ENCODE measurements at places on chromosomes 1 and 21. TPM values are rescaled to one million over a fixed set of nuclear protein-coding genes. Genes with fewer than 3 reads are reported as not detected.

CD48 gene
- 1.4 TPM for total RNA-seq

LCK gene
- total RNA-seq, result 16.1 TPM

ANGPTL3 gene
- total RNA-seq, result not detected

- no peak for DNase-seq
Measured at GRCh38 chr1:56003846-56004245, 575.5 kb downstream of the PLPP3 start.

CNR2 gene
- 0.66 TPM for total RNA-seq

AMPD1 gene
- 1.2 TPM for total RNA-seq

- no peak for DNase-seq
Measured at GRCh38 chr1:109931189-109931731, 20.6 kb downstream of the CSF1 start.

KCNJ9 gene
- total RNA-seq, result not detected

DNA sequence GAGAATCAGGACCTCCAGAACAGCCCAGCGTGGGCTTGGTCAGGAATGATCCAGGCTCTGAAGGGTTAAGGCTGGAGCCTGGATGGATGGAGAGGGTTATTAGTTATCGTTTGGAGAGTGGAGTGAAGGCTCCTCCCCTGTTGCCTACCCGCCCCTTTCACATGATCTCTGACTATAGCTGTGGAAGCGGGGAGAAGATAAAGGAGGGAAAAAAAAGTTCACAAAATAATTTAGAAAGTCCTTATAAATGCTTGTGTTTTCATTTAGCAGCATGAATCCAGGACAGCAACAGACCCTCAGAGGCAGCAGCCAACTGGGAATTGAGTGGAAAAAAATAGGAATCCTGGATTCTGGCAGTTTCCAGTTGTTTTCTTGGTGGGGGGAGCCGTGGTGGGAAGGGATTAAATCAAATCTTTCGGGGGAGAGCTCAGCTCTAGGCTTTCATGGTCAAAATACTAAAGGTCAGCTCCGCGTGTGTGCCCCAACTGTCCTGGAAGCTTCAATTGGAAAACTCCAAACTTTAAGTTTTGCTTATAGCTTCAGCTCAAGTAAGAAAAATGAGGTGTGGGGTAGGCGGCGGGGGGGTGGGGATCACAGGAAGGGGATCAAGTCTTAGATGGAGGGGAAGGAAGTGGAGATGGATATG is 595 bp upstream of the DDR2 start:
- DNase-seq, result no peak

C4BPA gene
- total RNA-seq, result 2.6 TPM

BATF3 gene
- 4.7 TPM for total RNA-seq

CRYBG2 gene
- total RNA-seq, result 42.0 TPM

GRCh38 chr1:248838357-248839167 is 538 bp downstream of the ZNF672 start:
- peak; percentile 93 for DNase-seq

DNA sequence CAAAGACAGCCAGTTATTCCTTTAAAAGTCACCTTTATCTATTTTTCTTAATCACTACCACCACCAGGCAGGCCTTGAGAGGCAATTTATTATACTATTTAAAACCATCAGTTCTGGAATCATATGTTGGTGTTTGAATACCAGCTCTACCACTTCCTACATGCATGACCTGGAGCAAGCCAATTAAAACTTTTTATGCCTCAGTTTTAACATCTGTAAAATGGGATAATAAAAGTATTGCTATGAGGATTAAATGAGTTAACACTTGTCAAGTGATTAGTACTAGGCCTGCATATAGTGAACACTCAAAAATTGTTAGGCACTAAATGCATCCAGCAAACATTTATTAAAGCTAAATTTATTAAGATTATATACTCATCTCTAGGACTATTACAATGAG is 49.2 kb upstream of the ADORA3 start:
- DNase-seq, result no peak

- no peak for DNase-seq
Measured at GRCh38 chr1:169288011-169288414, 79.6 kb downstream of the NME7 start.

PRRC2C gene
- 133 TPM for total RNA-seq

FAM167B gene
- total RNA-seq, result 5.1 TPM

NR0B2 gene
- total RNA-seq, result 16.2 TPM

DNA sequence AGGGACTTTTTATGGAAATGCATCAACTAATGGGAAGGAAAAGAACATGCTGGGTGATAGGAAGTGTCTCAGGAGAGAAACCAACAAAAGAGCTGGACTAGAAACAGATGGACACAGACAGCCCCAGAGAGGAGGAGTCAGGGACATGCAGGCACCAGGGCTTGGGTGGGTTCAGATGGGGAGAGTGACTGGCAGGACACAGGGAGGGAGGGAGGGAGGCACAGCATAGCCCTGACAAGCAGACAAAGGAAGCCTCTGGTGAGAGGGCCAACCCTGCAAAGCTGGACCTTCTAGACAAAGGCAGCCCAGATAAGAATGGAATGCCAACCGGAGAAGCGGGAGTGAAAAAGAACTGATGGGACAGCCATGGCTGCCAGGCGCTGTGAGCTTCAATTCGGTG is 568.8 kb downstream of the AJAP1 start:
- DNase-seq, result no peak

RUSC1 gene
- total RNA-seq, result 40.4 TPM

DNA sequence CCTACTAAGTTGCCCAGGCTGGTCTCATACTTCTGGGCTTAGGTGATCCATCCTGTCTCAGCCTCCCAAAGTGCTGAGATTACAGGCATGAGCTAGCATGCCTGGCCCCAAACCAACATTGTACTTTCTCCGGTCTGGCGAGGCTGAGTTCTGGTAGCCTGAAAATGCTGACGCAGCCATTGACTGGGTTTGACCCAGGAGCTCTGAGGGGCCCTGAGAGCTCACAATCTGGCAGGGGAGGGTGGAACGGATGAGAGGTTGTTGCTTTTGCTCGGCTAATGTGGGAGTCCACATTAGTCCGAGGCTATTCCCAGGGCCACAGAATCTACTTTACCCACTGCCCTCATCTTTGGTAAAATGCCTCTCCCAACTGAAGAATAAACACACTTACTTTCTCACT is 35.1 kb upstream of the PARP1 start:
- DNase-seq, result no peak

DNA sequence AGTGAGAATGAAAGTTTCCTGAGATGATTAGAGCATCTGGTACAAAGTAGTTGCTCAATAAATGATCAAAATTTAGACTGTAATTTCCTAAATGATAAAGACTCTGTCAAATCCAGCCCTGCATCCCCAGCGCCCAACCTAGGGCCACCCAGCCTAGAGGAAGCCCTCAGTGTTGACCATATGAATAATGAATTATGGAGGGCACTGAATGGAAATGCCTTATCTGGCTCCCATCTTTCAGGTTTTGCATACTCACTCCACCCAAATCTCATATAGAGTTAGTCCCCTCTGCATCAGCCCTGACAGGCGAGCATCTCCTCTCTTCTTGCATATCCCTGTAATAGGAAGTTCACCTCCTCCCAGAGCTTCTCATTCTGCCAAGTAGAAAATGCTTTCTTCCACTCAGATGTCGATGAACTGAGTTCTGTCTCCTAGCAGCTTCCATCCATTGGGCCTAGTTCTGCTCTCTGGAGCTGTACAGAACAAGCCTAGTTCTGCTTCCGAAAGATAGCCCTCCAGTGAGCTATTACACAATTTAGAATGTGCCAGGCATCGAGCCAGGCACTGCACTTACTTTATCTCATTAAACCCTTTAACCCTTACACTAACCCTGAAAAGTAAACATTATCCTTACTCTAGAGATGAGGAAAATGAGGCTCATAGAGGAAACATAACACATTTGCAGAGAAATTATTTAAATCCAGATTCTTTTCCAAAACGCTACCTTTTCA is 20.9 kb downstream of the COA7 start:
- no peak for DNase-seq

CDCA8 gene
- 3.8 TPM for total RNA-seq

LCA5L gene
- total RNA-seq, result 2.0 TPM

DNA sequence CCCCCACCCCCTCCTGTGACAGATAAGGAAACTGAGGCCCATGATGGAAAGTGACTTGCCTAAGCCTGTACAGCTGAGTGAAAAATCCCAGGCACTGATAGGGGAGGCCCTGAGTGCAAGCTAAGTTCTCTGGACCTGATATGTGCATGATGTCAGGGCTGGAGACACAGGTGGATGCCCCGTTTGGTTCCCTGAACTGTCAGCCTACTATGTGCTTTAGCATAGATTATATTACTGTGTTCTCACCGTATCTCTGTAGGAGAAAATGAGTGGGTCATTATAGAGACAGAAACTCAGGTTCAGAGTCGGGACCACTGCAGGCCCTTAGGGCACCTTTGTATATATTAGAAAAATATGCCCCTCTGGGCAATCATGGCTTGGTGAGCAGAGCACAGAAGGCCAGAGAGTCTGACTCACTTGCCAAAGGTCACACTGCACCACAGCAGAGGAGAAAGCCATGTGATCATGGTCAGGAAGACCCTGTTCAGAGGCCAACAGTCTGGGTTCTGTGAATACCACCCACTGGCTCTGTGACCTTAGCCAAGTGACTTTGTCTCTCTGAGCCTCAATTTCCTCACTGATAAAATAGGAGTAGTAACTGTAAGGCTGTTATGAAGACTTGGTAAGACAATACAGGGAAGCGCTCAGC is 145.8 kb upstream of the WNT4 start:
- peak; percentile 41 for DNase-seq

DNA sequence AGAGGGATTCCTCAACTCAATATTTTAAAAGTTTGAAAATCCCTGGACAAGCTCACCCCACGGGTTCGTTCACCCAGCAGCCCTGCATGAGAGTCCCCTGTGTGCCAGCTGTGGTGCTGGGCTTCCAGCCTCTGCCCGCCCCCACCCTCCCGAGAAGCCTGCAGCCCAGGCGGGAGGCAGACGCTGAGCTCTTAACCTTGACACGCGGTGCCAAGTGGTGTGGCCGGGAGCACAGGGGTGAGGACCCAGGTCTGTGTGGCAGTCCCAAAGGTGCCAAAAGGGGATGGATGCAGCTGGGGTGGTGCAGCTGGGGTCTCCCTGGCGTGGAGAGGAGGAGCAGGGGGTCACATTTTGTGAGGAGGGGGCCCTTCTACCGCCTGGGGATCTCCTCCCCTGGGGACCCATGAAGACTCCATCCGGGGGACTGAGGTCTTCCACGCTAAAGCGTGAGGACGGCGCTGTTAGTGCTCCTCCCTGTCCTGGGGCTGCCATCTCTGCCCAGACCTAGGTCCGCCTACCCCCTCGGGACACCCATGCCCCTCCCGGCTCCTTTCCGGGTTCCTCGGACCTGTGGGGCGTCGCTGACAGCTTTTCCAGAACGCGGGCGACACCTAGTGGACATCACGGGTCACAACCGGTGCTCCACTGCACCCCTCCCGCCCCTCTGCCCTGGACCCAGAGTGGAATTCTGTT is 12.9 kb downstream of the PLA2G2F start:
- peak; percentile 92 for DNase-seq

NMNAT2 gene
- total RNA-seq, result 0.13 TPM

- DNase-seq, result no peak
Measured at GRCh38 chr1:234924450-234925355, 203.9 kb downstream of the TOMM20 start.

- no peak for DNase-seq
Measured at GRCh38 chr1:23337869-23338268, 6.2 kb downstream of the HNRNPR start.

DNA sequence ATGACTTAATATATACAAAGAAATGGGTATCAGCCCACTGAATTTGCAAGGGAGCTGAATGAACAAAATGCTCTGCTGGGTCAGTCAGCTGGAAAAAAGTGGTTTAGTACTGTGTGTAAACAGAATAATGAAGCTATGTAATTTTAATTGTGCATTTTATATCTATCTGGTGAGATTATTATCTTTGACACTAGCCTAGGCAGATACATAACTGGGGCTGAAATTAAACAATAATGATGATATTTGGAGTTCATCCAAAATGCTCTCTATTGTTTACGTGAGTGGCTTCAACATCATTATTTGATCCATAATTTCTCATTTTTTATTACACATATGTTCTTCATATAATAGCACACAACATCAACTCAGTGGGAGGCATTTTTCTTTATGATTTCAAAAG is 208.5 kb upstream of the SNX7 start:
- no peak for DNase-seq

- no peak for DNase-seq
Measured at GRCh38 chr21:29389136-29389535, 90.4 kb downstream of the BACH1 start.

EFNA1 gene
- 13.2 TPM for total RNA-seq

- DNase-seq, result no peak
Measured at GRCh38 chr1:234468580-234468979, 10.4 kb downstream of the TARBP1 start.

ZNF593OS gene
- total RNA-seq, result not detected

- no peak for DNase-seq
Measured at GRCh38 chr1:97412737-97413136, 508.1 kb downstream of the DPYD start.

GRCh38 chr21:44952929-44953627 is 13.2 kb downstream of the SLX9 start:
- DNase-seq, result no peak

- no peak for DNase-seq
Measured at GRCh38 chr1:37553598-37553926, 531 bp downstream of the SNIP1 start.

DNA sequence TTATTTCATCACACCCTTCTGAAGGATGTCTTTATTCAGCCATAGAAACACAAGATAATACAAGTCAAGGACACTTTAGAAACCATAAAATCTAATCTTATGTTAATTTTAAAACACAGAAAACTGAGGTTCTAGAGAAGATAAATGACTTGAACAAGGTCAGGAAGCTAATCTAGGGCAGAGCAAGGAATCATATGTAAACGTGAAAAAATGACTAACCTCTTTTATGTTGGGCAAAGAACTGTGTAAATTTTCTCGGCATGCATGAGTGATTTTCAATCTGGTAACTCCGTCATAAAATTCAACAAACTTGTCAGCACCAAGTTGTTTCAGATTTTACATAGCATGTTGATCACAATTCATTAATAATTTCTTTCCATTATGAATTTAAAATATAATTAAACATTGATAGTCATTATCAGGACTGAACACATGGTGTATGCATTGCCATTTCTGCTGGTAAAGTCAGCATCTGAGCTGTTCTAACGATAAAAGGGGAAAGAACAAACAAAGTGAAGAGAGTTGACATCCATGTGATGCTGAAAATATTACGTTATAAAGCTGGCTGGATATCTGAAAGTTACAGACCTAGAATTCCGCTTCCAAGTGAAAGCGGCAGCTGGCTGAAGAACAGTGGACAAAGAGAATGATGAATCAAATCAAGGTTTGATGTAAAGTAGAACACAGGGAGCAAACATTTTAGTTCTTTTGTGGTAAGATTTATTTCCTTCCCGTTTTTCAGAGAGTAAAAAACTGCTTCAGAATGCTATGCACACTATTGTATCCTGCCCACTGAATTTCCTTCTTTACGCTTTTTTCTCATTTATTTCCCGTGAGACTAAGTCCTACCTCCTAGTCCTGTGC is 1037.4 kb upstream of the TMPRSS15 start:
- no peak for DNase-seq
